A549 treated with Mapracorat at 1 μM for 4 hours (cell line): ENCODE measurements at places on chromosomes 5 and 9. TPM values are rescaled to one million over a fixed set of nuclear protein-coding genes. Genes with fewer than 3 reads are reported as not detected.

The WDR38 gene
- total RNA-seq, result 0.11 to 0.15 TPM (median 0.13 TPM) in 4 of 5 replicates, not detected in the other

The DMRT3 gene
- total RNA-seq, result not detected in 5 replicates

The TEK gene
- total RNA-seq, result 0.05 to 0.16 TPM (median 0.13 TPM) in 5 replicates

The HTR1A gene
- not detected in 5 replicates for total RNA-seq
